ENCODE measurements at places on chromosomes 6 and 20.

GRCh38 chr6:114200891-114201290 is 141.9 kb downstream of the HS3ST5 start:
- DNase-seq: no peak

- no peak for DNase-seq
These were observed 235 bp downstream of the MAP7 start for GRCh38 chr6:136550045-136550329.

- DNase-seq: no peak
These were observed 52.4 kb downstream of the IPCEF1 start for GRCh38 chr6:154304191-154304590.

DNA sequence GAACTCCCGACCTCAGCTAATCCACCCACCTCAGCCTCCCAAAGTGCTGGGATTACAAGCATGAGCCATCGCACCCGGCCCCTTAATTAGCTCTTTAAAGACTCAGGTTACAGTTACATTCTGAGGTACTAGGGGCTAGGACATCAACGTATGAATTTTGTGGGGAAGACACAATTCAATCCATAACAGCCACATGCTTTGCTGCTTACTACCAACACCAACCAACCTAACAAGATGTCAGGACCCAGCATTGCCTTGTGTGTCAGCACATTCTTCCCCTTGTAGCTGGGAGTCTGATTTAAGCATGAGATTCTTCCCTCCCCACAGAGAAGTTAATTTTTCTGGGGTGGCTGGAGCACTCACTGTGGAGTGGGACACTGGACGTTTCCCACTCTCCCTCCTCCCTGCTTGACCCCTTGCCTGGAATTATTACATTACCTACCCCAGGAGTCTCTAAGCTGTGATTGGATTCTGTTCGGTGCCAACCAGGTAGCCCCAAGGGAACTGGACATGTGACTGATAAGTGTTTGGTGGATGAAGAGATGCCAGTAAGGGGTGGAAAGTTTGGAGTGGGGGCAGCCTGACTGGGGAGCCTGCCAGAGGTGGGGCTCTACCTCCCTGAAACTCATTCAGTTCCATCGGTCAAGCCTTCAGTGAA is 5.6 kb upstream of the PXMP4 start:
- DNase-seq: no peak

- DNase-seq: peak; percentile 42
These were observed 108.8 kb downstream of the PREX1 start for GRCh38 chr20:48718786-48719578.

DNA sequence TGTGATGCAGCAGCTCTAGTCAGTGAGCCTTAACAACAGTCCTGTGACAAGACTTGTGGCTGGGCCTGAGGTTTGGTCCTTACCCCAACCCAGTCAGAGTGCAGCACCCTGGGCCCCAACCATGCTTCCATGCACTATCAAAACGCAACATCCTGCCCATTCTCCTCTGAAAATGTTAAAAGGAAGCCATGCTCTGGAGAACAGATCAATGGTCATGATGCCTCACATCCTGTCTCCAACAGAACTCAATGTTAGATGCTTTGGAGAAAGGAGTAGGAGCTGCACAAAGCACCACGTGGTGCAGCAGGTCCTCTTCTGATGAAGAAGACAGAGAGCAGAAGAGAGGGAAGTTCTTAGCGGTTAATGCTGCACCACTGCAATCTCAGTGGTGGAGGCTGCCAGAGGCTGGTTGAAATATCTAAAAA is 41.9 kb downstream of the TRAM2 start:
- peak; percentile 73 for DNase-seq

DNA sequence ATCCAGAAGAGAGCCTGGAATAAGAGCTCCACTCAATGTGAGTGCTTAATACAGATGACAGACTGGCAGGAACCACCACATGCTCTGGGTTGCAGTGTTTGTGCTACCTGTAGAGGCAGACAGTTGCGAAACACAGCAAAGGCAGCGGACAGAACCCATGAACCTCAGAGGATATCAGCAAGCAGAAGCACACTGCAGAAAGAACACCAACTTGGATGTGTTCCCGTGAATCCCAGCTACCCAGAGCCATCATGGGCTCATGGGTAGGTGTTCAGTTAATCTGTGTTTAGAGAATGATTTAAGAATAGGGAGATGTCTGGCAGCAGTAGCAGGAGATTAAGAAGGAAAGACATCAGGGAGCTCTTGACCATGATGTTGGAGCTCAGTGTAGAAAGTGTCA is 133.3 kb upstream of the FOXQ1 start:
- DNase-seq: no peak

DNA sequence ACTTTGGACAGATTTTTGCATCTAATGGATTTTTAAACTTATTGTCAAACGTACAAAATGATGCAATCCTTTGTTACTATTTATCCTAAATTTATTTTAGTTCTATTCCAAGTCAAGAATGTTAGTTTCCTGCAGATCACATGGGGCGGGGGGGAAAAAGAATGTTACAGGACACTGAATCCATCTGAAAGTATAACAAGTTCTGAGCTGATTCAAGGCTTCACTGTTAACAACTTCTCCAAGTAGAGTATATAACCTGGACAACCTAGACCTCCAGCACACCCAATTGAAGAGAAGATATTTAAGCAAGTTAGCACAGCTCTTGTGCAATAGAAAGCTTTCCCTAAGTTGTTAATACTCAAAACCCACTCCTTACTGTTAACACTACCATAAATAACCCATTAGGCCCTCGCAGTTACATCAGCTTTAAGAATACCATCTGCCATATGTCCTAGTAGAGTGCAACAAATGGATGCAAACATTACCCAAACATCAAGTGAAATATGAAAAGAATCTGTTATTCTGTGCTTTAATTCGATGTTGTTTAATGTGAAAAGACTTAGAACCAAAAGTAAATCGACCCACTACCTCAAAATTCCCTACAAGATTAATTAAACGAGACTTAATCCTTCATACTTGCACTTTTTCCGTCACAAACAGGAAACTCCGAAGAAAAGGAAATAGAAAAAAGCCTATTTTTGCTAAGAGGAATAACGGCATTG is 1.3 kb downstream of the SEC63 start:
- no peak for DNase-seq

GRCh38 chr6:97687916-97688315 is 404.9 kb upstream of the MMS22L start:
- DNase-seq: no peak

GRCh38 chr6:92341201-92341600 is 1078.2 kb downstream of the EPHA7 start:
- DNase-seq: no peak

GRCh38 chr20:39849171-39849570 is 839.9 kb downstream of the MAFB start:
- no peak for DNase-seq

DNA sequence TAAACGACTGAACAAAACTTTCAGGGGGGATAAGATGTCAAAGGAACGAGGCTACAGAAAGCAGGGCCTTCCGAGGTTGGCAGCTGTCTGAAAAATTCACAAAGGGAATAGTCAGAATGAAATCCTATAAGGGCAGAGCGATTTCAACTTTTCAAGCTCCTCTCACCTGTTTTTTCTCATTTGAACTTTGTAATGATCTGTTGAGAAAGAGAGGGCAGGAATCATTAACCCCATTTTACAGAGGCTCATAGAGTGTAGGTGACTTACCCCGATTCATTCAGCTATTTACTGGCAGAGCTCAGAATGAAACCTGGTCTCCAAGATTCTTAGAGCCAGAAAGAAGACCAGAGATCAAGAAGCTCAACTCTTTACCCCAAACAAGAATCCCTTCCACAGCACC is 266.1 kb upstream of the ARID1B start:
- no peak for DNase-seq

DNA sequence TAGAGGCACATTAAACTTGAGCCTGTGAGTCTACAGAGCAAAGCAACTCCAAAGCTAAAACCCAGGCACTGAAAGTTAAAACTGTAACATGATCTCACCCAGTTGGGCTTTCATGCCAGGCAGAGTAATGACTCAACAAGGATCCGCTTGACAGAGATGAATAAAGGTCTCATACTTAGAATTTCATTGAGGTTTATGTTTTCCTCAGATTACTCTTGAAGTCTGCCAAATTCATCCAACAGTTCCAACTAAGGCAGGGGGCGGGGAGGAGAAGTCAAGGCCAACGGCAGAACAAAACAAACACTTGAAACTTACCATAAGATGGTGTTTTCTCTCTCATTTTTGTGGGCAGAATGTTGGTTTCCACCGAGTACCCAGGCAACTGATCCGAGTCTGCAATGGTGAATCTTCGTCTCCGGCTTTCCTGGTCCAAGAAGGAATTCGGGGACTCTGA is 54.0 kb upstream of the IPCEF1 start:
- peak; percentile 76 for DNase-seq

GRCh38 chr6:11868392-11868791 is 89.8 kb upstream of the ADTRP start:
- DNase-seq: no peak

DNA sequence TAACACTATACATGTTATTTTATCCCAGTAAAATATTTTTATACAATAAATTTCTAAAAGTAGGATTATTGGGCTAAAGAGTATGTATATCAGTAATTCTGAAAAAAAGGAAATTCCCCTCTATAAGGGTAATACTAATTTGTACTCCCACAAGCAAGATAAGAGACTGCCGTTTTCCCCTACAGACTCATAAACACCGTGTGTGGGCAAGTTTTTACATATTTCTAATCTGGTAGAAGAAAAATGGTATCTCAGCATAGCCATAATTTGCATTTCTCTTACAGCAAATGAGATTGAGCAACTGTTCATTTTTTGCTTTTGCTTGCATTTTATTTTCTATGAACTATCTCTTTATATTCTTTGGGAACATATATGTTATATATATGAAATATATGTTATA is 26.0 kb upstream of the MYMX start:
- DNase-seq: peak; percentile 27

DNA sequence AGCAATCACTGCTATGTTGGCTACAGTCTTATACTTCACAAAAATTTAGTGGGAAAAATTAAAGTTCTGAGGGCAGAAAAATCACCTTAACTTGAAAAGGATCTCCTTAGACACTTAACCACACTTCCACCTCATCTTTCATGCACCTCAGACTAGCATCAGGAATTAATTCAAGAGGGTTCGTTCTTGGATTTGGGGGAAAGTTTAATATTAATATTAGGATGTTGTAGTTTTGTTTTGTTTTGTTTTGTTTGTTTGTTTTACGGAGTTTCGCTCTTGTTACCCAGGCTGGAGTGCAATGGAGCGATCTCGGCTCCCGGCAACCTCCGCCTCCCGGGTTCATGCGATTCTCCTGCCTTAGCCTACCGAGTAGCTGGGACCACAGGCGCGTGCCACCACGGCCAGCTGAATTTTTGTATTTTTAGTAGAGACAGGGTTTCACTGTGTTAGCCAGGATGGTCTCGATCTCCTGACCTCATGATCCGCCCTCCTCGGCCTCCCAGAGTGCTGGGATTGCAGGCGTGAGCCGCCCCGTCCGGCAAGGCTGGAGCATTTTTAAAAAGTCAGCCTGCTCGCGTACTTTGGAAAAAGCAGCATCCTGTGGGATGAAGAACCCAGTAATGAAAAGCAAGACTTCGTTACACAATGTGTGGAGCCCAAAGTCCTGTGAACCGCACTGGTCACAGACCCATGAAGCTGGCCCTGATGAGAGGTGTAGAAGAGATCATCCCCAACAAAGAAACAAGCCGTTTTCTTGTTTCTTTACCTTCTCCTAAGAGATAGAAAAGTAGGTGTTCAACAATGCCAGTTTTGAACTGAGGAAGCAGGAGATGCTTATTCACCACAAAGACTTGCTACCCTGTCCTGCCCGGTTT is 194.9 kb downstream of the GPX5 start:
- DNase-seq: no peak

- DNase-seq: no peak
These were observed 46.4 kb downstream of the ORC3 start for GRCh38 chr6:87636315-87636714.

GRCh38 chr6:118965371-118965770 is 30.4 kb upstream of the MCM9 start:
- no peak for DNase-seq

DNA sequence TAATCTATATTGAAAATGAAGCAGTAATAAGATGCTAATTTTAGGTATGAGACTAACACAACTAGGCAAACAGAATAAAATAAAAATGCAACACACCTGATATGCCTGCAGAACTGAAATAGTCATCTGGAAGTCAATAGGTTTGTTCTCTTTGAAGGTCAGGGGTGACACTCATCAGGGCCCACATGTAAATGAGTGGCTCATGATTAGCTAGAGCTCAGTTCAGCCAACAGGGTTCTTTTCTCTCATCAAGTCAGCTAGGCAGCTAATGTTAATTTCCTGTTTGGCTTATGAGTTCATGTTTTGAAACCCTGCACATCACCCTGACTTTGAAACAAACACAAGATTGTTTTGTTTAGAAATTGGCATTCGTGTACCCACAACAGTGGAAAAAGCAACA is 23.8 kb downstream of the SMLR1 start:
- DNase-seq: no peak

DNA sequence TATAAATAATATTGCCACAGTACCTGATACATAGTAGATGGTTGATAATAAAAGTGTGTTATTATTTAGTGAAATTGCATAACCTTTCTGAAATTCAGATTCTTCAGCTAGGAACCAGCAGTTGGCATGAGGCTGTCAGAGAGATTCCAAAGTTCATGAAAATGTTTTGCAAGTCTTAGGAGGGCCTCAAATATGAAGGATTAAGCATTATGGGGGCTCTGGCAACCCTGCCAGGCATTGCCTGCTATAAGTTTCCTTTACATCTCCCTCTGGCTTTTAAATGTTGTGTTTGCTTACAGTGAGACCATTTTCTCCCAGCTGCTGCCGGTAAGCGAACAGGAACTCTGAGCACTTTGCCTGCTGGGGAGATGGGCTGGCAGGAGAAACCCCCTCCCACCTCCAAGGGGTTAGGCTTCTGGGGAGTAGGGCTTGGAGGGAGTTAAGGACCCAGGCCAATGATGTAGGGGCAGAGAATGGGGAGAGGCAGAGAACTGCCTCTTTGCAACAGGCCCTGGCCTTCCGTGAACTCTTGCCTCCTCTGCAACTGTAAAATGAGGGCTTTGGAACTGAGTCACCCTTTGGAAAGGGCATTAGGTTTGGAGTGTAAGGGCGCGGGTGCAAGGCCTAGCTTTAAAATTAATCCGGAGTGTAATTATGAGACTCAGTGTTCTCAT is 33.2 kb upstream of the KIF3B start:
- no peak for DNase-seq

DNA sequence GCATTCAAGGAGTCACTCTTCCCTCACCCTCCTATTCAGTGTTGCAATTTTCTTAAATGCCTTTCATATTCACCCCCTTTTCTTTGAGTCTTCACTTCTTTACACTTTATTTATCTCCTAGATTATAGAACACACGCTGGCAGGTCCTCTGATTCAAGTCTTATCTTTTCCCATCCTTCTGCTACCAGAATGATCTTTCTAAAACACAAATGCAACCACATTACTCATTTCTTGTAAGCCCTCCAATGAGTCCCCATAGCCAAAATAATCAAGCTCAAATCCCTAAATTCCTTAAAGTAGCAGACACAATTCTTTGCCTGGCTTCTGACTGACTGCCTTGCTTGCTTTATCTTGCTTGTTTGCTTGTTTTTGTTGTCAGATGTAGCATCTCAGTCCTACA is 920.0 kb downstream of the TFAP2A start:
- no peak for DNase-seq

Data from activated CD4-positive, alpha-beta T cell treated with anti-CD3 and anti-CD28 coated beads for 36 hours (primary cell).